RPMI7951 (cell line): ENCODE measurements at places on chromosomes 4 and X. TPM values are rescaled to one million over a fixed set of nuclear protein-coding genes. Genes with fewer than 3 reads are reported as not detected.
A peak's percentile ranks its signal among the peaks of the same experiment; 100 is the strongest.

GRCh38 chr4:83851261-83852084, 315.6 kb downstream of the GPAT3 start:
- DNase-seq: peak; percentile 66

- DNase-seq: no peak
Observed at GRCh38 chr4:176799653-176800052, 6.9 kb upstream of the VEGFC start.

GRCh38 chrX:120125444-120125843, 9.7 kb upstream of the RHOXF1 start:
- peak; percentile 29 for DNase-seq

DNA sequence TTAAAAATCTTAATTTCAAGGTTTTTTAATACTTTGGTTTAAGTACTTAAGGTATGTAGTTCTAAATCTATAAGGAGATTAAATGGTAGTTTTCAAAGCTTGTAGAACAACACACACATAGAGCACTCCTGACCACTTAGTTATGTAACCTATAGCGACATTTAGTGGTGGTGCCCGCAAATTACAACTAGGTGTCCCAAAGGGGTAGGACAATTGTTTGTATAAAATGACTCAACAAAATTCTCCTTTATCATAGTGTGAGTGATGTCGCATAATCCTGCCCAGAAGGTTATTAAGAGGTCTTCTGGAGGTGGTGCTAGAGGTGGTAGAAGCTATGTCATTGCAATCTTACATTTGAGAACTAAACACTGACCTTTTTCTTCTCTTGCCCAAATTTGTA, 373.0 kb upstream of the RASGEF1B start:
- no peak for DNase-seq

- DNase-seq: no peak
Observed at GRCh38 chr4:79638735-79639134, 230.7 kb upstream of the GK2 start.

DNA sequence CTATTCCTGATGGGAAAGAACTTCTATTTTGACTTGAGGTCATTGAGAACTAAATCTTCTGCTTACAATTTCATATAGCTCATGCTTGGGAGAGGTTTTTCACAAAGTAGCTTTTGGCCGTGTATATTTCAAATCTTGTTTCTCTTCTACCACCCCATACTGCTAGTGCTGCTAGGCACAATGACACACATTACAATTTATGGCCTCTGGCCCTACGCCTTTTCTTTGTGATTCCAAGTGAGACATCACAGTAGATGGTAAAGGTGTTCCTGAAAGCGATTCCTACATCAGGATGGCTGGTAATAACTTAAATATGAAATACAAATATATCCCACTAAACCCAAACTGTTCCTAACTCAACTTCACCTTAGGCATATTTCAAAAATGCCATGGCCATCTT, 101.1 kb downstream of the ATXN3L start:
- DNase-seq: no peak

Gene MAGEB3
- not detected in 2 replicates for total RNA-seq

- DNase-seq: peak; percentile 64
Observed at GRCh38 chr4:96149894-96150293, 310.0 kb downstream of the PDHA2 start.

Gene ZMAT1
- not detected in 2 replicates for total RNA-seq

Gene TEX13A
- total RNA-seq: not detected in 2 replicates

Gene SSX4
- total RNA-seq: 0.36 TPM in 1 of 2 replicates, not detected in the other

DNA sequence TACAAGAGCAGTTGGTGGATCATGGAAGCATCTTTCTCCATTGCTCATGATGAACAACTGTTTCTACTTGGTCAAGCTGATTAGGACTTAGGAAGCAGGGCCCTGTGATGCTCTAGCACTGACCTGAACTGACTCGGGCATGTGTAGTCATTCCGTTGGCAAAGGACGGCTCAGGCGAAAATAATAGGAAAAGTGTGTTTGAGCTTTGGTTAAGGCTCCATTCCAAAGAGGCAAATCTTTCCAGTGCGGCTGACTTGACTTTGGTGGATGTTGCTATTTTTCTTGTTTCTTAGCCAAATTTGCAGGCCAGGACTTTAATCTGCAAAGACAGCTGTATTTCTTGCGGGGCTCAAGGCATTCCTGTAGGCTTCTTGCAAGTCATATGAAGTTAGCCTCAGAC, 39.5 kb downstream of the ZNF518B start:
- DNase-seq: no peak

DNA sequence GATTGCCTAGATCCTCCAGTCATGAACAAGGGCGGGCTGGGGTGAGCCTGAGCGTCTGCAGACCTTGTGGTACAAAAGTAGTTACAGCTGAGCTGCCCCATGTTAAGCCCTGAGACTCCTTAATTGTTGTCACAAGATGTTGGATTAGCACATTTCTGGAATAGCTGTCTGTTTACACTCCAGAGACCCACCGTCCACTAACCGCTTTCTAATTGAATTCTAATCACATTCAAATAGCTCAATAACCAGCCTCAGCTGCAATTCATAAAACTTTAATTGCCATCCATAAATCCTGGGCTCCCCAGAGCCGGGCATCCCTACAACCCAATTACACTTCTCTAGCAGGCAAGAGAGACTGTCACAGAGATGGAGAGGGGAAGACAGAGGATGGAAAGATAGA, 1.6 kb upstream of the GSX2 start:
- no peak for DNase-seq

DNA sequence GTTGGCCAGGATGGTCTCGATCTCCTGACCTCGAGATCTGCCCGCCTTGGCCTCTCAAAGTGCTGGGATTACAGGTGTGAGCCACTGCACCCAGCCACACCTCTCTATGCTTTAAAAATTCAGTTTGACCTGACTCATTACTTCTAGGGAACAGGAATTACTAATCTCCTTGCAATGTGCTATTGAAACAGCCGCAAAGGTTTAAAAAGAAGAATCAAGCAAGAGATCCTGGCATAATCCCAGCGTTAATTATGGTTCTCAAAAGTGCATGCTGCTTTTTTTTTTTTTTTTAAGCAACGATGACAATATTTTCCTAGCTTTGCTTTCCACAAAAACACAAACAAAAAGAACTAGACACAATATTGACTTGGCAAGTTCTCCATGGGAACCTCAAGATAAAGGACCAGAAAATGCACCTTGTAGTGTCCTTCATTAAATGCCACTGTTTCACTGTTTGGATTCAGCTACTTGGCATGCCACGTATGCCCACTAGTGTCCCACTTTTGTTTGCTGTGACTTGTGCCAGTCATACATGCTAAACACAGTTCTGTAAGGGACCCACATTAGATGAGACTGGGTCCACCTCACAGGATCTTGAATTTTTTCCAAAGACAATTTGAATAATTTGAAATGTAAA, 112.6 kb upstream of the PPARGC1A start:
- no peak for DNase-seq

DNA sequence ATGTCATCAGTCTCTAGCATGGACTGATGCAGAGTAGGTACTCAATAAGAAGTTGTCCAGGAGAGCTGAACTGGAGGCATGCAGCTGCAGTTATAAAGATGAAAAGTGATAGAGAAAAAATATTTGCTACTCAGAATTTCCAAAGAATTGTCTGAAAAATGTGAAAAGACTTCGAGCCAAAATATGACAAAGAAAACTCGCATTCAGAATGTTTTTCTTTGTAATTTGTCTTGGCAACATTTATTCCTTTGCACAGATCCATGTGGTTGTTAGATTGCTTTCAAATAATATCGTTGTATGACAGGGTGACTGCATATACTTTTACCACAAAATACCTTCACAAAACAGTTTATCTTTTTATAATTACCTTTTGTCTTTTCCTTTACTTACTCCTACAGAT, 128.0 kb upstream of the SLC4A4 start:
- DNase-seq: no peak

DNA sequence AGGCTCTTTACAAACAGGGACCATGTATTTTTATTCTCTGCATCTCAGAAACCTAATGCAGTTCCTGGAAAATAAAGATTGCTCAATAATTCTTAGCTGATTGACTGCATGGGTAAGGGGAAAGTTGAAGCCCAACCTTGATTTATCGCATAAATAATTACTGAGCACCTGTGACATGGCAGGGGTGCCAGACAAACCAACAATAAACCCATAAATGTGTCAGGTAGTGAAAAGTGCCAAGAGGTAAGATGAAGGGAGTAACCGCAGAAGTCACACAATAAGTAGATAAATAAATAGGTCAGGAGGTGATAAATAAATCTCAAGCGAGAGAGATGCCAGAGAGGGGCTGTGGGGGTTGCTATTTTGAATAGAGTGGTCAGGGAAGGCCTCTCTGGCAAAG, 20.1 kb upstream of the AP1S2 start:
- no peak for DNase-seq

DNA sequence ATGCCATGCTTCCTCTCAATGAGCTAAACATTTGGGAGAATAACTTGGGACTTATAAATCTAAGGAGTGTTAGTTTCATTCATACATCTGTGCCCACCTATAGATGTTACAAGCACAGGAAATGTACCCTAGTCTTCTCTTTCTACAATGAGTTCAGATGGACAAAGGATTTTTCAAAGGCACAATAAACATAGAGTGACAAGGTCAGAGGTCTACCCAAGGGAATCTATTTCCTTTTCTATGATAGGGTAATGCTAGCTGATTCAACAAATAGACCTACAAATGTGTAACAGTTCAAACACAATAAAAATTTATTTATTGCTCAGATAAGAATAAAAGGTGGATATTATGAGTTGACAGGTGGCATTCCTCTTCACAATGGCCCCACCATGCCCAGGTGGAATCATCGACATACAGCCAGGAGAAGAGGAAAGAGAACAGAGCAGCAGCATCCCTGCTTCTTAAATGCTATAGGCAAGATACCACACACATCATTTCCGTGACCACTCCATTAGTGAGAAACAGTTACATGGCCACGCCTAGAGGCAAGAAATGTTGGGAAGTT, 421.8 kb downstream of the HNRNPD start:
- DNase-seq: no peak

Gene KIT
- 0.20 and 0.48 TPM in 2 replicates for total RNA-seq

GRCh38 chrX:30858098-30858497, 31.0 kb downstream of the TAB3 start:
- no peak for DNase-seq

DNA sequence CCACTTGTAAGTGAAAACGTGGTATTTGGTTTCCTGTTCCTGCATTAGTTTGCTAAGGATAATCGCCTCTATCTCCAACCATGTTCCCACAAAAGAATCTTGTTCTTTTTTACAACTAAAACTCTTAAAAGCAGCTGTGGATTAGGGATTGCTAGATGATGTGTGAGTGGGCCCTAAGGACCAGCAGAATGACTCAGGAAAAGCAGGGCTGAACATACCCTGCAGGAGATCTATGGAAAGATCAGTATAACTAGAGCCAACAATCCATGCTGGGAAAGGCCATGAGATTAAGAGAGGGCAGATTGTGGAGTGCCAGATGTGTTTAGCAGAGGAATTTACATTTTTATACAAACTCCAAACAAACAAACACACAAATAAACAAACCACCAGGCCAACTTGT, 128.4 kb upstream of the TMEM164 start:
- no peak for DNase-seq

- peak; percentile 42 for DNase-seq
Observed at GRCh38 chr4:21768349-21769310, 179.9 kb downstream of the KCNIP4 start.

DNA sequence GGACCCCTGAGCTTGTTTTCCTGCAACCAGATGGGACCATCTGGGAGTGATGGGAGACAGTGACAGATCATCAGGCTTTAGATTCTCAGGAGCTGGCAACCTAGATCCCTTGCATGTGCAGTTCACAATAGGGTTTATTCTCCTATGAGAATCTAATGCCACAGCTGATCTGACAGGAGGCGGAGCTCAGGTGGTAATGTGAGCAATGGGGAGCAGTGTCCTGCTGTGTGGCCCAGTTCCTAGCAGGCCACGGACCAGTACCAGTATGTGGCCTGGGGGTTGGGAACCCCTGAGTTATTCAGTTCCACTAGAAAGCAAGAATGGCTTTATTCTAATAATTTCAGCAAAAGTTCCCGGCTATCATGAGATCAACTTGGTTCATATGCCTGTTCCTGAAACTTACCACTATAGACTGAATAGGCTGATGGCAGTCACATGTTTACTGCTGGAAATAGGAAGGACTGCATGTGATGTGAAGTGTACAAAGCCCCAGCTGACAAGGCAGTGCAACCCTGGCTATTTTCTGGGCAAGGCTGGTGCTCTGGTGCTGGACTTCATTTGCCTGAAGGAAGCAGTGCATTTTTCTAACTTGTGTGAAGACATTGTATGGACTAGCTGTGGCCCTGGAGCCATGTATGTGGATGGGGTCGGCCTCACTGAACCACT, 107.2 kb downstream of the SPRY1 start:
- no peak for DNase-seq

Gene MGARP
- total RNA-seq: 0.68 and 1.2 TPM in 2 replicates

Gene IL21
- total RNA-seq: not detected in 2 replicates

Gene DGKK
- not detected in 2 replicates for total RNA-seq

Gene DMP1
- not detected in 2 replicates for total RNA-seq

Gene ADGRG4
- total RNA-seq: not detected in 2 replicates

DNA sequence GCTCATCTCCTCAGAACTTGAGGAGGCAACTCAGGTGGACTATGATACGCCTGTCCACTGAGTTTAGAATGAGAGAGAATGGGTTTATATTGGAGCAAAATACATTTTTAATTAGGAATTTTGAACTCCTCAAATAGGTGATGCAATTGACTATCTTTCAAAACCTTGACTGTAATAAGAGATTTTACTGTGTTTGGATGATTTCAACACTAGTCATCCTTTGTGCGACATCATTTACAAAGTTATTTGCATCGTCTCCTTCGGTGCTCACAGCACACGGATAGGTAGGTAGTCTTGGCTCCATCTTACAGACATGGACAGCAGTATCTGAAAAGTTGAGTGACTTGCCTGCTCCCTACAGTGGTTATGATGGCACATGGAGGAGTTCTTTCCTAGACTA, 67.0 kb downstream of the AASDH start:
- DNase-seq: no peak

DNA sequence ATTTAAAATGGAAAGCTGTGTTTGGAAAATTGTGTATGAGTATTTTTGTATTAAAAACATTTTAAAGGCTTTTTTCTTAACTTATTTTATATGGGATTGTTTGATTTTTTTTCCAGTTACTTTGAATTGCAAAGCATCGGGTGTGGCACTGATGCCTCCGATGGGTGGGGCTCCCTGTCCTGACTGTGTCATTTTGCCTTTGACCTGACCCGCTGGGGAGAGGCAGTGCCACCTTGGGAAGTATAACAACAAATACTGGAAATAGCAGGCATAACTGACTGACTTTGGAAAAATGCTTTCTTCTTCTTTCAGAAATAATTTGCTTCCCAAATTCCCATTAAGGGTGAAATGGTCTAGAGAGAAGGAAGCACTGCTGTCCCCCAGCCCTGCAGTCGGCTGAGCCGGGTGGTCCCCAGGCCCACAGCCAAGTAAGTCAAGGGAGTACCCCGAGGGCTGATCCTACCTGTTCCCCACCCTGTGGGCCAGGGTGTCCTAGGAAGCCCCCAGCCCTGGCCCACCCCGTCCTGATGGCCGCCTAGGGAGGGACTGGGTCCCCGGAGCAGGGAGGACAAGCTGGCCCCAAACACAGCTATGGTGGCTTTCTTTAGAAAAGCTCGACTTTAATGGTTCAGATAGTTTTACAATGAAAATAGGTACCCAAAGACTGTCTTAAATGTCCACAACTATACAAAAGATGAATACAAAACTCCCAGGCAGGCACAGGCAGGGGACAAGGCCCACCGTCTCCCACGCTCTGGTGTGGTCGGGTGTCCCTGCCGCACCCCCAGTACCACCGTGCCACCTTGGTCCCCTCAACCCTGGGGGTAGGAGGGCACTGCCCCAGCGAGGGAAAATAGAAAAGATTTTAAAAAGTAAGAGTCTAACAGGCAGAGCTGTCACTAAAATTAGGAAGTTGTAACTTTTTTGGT, 26.4 kb downstream of the NELFA start:
- no peak for DNase-seq

- peak; percentile 21 for DNase-seq
Observed at GRCh38 chrX:108090491-108091263, 665 bp downstream of the PSMD10 start.
